ENCODE measurements at places on chromosomes 4 and X. TPM values are rescaled to one million over a fixed set of nuclear protein-coding genes. Genes with fewer than 3 reads are reported as not detected.

CXCL10 gene
- total RNA-seq, result 0.41 TPM

ZFP42 gene
- not detected for total RNA-seq

PARM1 gene
- 0.05 TPM for total RNA-seq

YTHDC1 gene
- 76.3 TPM for total RNA-seq

RIPPLY1 gene
- total RNA-seq, result not detected

SLIT2 gene
- not detected for total RNA-seq

AMBN gene
- total RNA-seq, result not detected

PCDH7 gene
- total RNA-seq, result not detected

PRAF2 gene
- 14.5 TPM for total RNA-seq

TMEM271 gene
- not detected for total RNA-seq

FAM236B gene
- total RNA-seq, result not detected

ARL9 gene
- 0.21 TPM for total RNA-seq

ART3 gene
- total RNA-seq, result not detected

FNIP2 gene
- total RNA-seq, result 10.1 TPM

MAGIX gene
- total RNA-seq, result 0.26 TPM

PABPC5 gene
- not detected for total RNA-seq

CYLC1 gene
- not detected for total RNA-seq

LONRF3 gene
- total RNA-seq, result 5.4 TPM

GPAT3 gene
- 3.1 TPM for total RNA-seq

LGI2 gene
- not detected for total RNA-seq

MAGEA9B gene
- not detected for total RNA-seq

SORBS2 gene
- total RNA-seq, result not detected

HSD17B10 gene
- 75.2 TPM for total RNA-seq

FABP2 gene
- not detected for total RNA-seq

GALNTL6 gene
- total RNA-seq, result not detected

SAGE1 gene
- not detected for total RNA-seq

IL21 gene
- 53.1 TPM for total RNA-seq

TAF7L gene
- total RNA-seq, result not detected

All from activated naive CD4-positive, alpha-beta T cell treated with anti-CD3 and anti-CD28 coated beads for 36 hours (primary cell).